ENCODE measurements at places on chromosomes 11 and 22. TPM values are rescaled to one million over a fixed set of nuclear protein-coding genes. Genes with fewer than 3 reads are reported as not detected.

KCTD14 gene
- 16.9 TPM for total RNA-seq

VSIG10L2 gene
- total RNA-seq = not detected

GRCh38 chr11:72551571-72551970 lies 117.2 kb upstream of the CLPB start:
- no peak for DNase-seq

- no peak for DNase-seq
Measured at GRCh38 chr11:93392867-93393266, 62.3 kb downstream of the DEUP1 start.

GRCh38 chr11:129394709-129395108 lies 19.1 kb downstream of the BARX2 start:
- DNase-seq = no peak

GRCh38 chr11:86625981-86626380 lies 46.4 kb downstream of the ME3 start:
- no peak for DNase-seq
